ENCODE measurements at places on chromosomes 2 and 18.

- H3K27me3 ChIP-seq = no peaks in the 10 kb centered on the region
- H3K27ac ChIP-seq = no peak overlapping the region
- DNase-seq = peak; percentile 77
- H3K36me3 ChIP-seq = no peaks in the 10 kb centered on the region
Measured at GRCh38 chr2:121095257-121096080, 189.5 kb downstream of the TFCP2L1 start.

DNA sequence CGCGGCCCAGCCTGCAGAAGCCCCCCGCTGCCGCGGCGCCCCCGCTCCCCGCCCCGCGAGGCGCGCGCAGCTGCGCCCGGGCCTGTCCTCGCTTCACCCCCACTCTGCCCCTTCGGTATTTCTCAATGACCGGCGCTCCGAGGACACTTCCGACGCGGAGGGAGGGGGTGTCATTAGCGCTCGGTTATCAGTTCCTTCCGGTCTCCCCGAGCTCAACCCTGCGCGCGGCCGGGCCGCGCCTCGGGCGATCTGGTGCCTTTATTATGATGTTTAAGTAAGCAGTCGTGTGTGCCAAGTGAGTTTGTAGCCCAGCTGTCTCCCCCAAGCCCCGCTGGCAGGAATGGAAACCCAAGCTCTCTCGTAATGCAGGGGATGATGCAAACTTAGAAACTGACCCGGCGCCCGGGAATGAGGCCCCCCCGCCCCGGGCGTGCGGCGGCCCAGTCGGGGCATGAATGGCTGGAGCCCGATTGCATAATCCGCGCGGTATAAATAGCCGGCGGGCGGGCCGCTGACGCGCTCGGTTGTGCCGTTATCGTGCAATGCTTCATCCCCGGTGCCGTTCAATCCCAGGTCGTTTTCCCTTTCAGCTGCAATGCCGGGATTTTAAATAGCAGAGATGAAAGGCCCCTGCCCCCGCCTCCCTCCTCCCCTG is 3.9 kb upstream of the SPRED2 start:
- H3K27ac ChIP-seq = peak overlapping the region; percentile 95
- peak overlapping the region; percentile 57 for H3K4me3 ChIP-seq
- no peaks in the 10 kb centered on the region for H3K36me3 ChIP-seq
- DNase-seq = peak; percentile 90

DNA sequence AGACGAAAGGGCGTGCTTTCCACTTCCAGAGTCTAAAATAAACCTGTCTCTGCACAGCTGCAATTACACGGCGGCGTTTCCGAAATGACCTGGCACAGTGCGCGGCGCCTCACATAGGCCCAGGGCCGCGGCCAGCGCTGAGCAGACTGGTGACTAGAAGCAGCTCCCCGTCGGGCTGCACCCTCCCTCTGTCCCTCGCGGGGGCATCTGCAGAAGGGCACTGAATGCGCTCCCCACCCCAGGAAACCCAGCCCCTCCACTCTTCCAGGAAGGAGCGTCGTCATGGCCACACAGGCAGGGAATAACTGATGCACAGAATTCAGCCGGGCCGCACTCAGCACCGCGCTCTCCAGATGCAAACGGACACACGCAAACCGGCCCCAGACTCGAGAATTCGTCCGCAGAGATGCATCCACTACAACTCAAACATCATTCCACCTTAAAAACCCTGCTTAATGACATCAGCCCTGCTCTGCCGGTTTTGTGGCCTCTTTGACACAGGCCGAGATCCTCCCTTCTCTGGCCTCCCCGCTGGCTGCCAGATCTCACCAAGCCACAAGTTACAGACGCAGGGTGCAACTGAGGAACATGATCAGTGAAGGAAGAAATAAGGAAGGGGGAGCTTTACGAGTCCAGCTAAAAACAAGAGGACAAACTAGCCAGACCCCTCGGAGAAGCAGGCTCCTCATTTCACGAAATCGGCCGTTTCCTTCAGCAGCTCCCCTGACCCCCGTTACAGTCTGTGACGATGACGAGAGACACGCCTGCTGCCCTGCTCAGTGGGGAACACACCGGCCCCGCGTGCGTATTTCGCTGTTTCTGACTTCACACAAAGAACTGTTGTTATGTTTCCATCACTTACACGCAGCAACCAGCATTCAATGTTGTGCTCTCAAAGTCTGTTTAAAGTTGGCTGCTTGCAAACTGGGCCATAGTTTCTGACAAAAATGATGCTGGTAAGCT is 40.2 kb downstream of the MBP start:
- no peak overlapping the region for H3K27ac ChIP-seq
- no peaks in the 10 kb centered on the region for H3K27me3 ChIP-seq
- DNase-seq = no peak
- peaks cover 5% of the 10 kb centered on the region for H3K4me1 ChIP-seq
- no peaks in the 10 kb centered on the region for H3K36me3 ChIP-seq
- no peak overlapping the region for H3K4me3 ChIP-seq

DNA sequence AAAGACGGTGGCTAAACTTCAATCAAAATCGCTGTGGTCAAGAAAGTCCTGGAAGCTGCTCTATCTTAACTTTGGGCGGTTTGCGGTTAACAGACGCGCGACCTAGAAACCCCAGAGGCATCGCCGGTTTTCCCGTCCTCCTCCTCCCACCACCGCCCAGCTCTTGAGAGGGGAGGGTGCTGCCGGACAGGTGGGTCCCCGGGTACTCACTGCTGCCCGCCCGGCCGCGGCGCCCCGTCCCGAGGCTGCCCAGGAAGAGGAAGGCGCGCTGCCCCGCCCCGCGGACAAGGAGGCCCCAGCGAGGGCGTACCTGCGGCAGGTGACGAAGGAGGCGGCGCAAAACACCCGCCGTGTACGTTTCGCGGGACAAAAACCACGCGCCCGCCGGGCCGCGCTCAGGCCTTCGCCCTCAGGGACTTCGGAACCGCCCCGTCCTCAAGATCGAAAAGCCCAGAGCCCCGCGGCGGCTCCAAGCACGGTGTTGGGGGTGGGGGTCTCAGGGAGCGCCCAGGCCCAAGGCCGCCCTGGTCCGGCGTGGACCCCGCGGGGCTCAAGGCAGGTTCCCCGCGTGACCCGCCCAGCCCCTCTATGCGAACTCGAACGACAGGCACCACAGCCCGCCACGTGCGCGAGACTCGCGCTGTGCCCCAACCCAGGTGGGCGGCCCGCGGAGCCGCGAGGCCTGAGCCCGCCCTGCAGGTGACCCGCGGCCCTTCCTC is at the start of gene SH3YL1:
Gene SH3YL1, minus strand, starts transcription at position 259 of the 719 bp plus-strand sequence. Its CDS starts 48 bp downstream, at position 211.
- H3K4me3 ChIP-seq = peak within 1 kb of the TSS; percentile 95
- H3K27ac ChIP-seq = peak within 1 kb of the TSS; percentile 89

DNA sequence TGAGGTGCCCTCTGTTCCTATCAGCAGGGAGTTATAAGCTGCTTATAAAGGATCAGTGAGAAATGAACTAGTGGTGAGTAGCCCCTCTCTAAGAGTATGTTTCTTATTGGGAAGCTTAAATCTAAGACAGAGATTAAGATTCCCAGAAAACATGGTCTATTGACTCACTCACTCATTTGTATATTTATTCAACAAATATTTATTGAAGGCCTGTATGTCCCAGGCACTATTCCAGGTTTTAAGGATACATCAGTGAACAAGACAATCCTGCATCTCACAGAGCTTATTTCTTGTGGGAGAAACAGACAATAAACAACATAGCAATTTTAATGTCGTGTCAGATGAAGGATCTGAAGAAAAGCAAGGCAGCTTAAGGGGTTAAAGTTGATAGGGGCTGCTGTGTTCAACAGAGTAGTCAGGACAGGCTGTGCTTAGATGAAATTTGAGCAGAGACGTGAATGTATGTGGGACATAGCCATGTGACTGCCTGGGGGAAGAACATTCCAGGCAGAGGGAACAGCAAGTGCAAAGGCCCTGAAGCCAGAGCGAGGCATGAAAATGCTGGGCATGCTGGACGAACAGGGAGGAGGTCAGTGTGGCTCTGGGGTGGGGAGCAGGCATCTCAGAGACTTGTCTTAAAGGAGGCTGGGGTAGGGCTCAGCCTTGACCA is 14.8 kb upstream of the PSD4 start:
- no peak for DNase-seq
- H3K36me3 ChIP-seq = no peaks in the 10 kb centered on the region
- peak overlapping the region; percentile 79 for H3K27ac ChIP-seq
- H3K27me3 ChIP-seq = no peaks in the 10 kb centered on the region

DNA sequence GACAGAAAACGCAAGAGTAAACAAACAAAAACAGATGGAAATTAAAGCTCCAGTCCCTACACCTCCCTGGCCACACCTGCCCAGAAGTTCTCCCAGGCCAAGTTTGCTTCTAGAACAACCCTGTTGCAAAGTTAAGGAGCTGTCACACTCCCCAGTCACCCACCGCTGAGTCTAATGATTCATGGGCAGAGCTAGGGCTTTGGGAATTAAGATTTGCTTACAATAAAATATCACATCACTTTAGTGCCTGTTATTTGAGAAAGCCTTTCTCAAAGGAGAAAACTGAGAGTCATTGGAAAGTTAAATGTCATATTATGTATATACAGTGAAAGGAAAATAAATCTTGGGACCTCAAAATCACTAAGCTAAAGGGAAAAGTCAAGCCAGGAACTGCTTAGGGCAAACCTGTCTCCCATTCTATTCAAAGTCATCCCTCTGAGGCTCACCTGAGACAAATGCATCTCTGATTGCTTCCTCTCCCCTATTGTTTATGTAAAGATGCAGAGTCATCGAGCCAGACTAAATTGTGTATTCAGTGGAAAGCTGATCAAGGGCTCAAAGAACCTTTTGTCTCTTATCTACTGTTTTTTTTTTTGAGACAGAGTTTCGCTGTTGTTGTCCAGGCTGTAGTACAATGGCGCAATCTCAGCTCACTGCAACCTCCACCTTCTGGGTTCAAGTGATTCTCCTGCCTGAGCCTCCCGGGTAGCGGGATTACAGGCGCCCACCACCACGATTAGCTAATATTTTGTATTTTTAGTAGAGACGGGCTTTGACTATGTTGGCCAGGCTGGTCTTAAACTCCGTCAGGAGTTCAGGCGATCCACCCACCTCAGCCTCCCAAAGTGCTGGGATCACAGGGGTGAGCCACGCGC is 2.8 kb downstream of the CRYGB start:
- H3K4me1 ChIP-seq = no peaks in the 10 kb centered on the region
- no peaks in the 10 kb centered on the region for H3K27me3 ChIP-seq
- H3K36me3 ChIP-seq = no peaks in the 10 kb centered on the region
- H3K4me3 ChIP-seq = no peak overlapping the region

DNA sequence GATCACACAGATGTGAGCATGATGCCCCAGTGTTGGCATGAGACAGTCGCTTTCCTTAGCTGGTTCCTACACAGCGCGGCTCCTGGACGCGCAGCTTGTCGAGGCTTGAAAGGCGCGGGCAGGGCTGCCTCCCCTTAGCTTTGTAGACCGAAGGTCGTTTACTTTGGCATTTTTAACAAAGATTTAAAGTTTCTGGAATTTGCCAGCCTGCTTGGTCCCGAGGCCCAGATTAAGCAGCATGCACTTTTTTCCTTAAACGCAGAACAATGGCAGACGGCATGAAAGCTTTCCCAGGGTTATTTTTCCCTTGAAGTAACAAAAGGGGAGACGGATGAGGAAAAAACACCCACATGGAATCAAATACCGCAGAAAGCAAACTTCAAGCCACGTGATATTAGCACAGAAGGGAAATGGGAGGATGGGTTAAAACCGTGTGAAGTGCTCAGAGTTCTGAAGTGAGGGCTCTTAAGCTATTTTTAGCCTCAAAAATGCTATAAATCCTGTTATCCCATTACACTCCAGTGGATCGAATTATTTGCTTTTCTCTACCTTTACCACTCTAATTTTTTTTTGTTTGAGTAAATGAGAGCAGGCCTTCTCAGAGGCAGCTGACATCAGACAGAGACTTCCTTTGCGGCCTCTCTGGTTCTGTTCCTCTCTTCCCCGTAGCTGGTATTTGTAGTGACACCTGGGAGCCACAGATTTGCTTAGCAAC is 55.7 kb downstream of the NPAS2 start:
- H3K27me3 ChIP-seq = no peaks in the 10 kb centered on the region
- DNase-seq = no peak
- H3K4me3 ChIP-seq = no peak overlapping the region
- no peak overlapping the region for H3K27ac ChIP-seq

DNA sequence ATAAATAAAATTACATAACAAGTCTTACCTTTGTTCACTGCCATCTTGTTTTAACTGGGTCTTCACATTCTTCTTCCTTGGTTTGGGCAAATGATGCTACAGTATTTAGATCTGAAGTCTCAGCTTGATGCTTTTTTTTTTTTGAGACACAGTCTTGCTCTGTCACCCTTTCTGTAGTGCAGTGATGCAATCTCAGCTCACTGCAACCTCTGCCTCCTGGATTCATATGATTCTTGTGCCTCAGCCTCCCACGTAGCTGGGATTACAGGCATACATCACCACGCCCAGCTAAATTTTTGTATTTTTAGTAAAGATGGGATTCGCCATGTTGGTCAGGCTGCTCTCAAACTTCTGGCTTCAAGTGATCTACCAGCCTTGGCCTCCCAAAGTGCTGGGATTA is 53.2 kb upstream of the MAT2A start:
- H3K27me3 ChIP-seq = no peaks in the 10 kb centered on the region
- no peak for DNase-seq
- no peak overlapping the region for H3K27ac ChIP-seq
- H3K4me3 ChIP-seq = no peak overlapping the region

DNA sequence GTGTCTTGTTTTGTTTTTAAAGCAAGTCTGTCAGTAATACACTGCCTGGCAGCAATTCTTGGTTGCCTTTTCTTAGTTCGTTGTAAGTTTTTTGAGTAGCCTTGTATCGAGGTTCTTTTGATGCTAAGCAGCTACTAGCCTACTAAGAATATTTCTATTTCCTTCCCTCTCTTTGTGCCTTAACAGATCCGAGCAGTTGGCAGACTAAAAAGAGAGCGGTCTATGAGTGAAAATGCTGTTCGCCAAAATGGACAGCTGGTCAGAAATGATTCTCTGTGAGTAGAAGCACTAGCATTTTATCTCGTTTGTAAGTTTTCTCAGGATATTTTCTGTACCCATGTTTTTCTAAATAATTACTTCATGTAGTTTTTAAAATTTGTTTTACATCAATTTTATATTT is 15.1 kb downstream of the MFF start:
- H3K4me3 ChIP-seq = no peak overlapping the region
- H3K36me3 ChIP-seq = no peaks in the 10 kb centered on the region
- no peaks in the 10 kb centered on the region for H3K4me1 ChIP-seq

GRCh38 chr2:75476761-75477160 is 84.0 kb downstream of the EVA1A start:
- no peaks in the 10 kb centered on the region for H3K4me1 ChIP-seq
- H3K36me3 ChIP-seq = no peaks in the 10 kb centered on the region
- no peaks in the 10 kb centered on the region for H3K27me3 ChIP-seq
- DNase-seq = no peak
- H3K4me3 ChIP-seq = no peak overlapping the region
- H3K27ac ChIP-seq = no peak overlapping the region

DNA sequence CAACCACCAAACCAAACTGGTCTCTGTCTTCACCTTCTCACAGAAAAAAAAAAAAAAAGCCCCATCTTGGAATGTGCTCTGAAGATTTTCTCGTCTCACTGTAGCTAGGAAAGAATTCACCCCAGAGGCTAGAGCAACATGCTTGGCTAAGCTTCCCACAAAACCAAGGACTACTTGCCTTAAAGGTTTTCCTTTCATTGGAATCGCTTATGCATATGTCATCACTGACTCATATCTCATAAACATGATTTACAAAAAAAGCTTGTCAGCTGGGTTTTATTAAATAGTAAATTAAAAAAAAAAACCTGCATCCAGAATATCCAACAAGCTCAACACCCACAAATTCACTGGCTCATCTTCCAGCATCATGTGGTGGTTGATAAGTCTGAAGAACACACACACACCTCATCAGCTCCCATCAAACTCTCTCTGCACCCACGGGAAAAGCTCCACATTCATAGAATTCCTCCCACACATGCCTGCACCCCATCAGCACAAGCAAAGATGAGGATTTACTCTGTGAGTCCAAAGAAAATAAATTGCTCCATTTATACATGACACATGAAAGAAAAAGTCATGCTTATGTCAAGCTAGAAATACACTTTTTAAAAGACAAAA is 182.0 kb upstream of the TRIB2 start:
- H3K4me3 ChIP-seq = no peak overlapping the region
- H3K27me3 ChIP-seq = no peaks in the 10 kb centered on the region
- H3K4me1 ChIP-seq = no peaks in the 10 kb centered on the region
- no peaks in the 10 kb centered on the region for H3K36me3 ChIP-seq
- no peak overlapping the region for H3K27ac ChIP-seq

Measured in colonic mucosa (tissue), 4 donors.